ENCODE measurements at places on chromosomes 12 and 14.

GRCh38 chr12:34392741-34393085 lies 370.4 kb downstream of the ALG10 start:
- no peak for DNase-seq

DNA sequence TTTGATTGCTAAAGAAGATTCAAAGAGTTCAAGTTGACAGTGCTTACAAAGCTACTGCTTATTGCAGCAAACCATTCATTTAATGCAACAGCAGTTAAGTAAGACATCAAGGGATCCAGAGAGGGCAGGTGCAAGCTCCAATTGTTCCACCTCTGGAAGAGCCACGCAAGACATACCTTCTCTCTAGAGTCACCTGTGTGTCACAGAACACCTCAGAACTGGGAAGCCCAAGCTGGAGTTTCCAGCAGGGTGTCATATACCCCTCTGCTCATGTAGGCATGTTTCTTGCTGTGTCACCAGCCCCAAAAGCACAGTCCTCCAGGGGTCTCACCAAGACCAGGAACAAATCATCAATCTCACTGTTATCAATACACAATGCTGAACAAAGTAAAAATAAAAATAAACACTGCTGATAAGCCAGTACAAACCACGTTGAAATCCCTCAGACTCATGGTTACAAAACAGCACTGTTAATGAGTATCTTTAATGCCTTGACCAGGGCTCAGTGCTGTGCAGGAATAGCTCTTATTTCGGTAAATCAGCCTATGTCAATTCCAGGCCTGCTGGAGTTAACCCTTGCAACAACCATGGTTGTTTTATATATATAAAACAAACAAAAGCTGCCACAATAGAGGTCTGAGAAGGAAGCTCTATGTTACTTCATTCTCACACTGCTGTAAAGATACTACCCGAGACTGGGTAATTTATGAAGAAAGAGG lies 37.4 kb upstream of the BATF start:
- no peak for DNase-seq

DNA sequence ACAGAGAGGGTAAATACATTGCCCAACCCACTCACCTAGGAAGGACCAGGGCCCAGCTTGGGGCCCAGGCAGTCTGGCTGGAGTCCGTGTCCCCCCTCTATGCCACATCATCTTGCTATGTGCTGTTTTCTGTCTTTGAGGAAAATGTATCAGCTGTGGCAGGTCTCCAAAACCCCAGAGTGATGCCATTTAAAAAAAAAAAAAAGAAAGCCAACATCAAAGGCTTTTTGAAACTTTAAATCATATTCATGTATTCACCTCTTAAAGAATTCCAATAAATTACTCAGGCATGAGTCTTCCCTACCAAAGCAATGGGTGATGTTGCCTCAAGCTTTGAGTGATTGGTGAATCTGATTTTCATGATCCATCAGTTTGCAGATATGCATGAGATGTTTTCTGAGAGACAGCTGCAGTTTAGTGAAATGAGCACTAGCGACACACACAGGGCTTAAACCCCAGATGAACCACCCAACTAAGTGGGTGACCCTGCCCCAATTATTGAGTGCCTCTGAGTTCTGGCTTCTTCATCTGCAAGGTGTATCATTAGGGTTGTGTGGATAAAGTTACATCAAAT lies 6.1 kb downstream of the KRT81 start:
- peak; percentile 5 for DNase-seq

GRCh38 chr14:100698666-100699448 lies 27.8 kb upstream of the DLK1 start:
- DNase-seq: no peak

GRCh38 chr12:112836736-112837628 lies 45.4 kb downstream of the RPH3A start:
- DNase-seq: no peak
